Hypothalamus (tissue), 51 donors: ENCODE measurements at places on chromosomes 7 and 10.
A peak's percentile ranks its signal among the peaks of the same experiment; 100 is the strongest.

DNA sequence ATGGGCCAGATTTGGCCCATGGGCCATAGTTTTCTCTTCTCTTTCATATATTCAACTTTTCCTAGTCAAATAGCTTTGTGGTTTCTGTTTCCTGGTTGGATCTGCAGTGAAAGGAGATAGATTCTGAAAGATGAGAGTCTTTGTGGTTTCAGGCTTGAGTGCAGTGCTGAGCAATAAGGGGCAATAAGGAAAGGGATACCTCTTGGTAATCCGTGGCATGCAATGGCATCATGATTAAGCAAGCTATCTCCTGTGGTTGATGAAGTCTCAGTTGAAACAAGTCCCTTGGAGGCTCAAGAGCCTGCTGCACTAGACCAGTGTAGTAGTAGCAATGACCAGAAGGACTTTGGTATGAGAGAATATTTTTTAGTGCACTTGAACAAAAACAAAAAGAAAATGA lies 187.7 kb upstream of the CNTNAP2 start:
- no peak for DNase-seq

GRCh38 chr10:80462981-80463741 lies 9.1 kb downstream of the TSPAN14 start:
- DNase-seq: no peak

DNA sequence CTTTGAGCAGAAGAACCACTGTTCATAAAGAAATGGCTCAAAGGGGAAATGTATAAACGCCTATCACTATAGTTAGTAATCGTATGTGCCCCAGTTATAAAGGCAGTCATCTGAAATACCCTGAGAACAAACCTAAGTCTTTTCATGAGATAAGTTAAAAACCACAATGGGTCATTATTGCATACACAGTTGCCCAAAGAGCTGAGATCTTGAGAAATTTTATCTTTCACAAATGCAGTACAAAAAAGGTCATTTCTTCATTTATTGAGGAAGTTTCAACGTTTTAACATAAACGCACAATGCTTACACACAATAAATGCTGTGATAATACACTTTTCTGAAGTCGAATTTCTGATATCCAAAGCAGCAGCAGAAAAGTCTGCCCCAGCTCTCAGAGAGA lies 114.4 kb downstream of the MICU1 start:
- no peak for DNase-seq

- DNase-seq: no peak
Observed at GRCh38 chr10:80472234-80473095, 18.4 kb downstream of the TSPAN14 start.

GRCh38 chr7:147584771-147585193 lies 1005.8 kb upstream of the C7orf33 start:
- no peak for DNase-seq

- no peak for DNase-seq
Observed at GRCh38 chr10:117476716-117477115, 65.8 kb upstream of the EMX2 start.

GRCh38 chr10:118669020-118669791 lies 73.8 kb upstream of the PRLHR start:
- peak; percentile 53 for DNase-seq
